ENCODE measurements at places on chromosomes 1 and 21.

- no peak for DNase-seq
These were observed 106.4 kb downstream of the CRB1 start for GRCh38 chr1:197374428-197374827.

GRCh38 chr1:29974316-29974724 lies 738.0 kb downstream of the PTPRU start:
- DNase-seq = no peak

DNA sequence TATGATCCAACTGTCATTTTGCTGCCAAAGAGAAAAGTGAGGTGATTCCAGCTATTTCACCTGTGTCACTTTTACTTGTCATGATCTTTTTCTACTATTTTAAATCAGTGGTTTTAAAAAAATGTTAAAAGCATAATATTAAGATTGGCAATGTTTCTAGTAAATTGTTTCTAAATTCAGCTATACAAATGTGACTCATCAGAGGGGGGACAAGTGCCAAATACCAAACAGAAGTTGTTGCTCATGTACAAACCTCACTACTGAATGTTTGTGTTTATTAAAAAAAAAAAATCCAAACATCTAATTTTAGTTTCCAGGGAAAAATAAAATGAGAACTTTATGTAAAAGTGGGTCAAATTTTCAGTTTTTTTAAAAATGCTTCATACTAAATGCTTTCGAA lies 346.2 kb upstream of the SNX7 start:
- DNase-seq = no peak

GRCh38 chr21:46171585-46171984 lies 12.7 kb downstream of the SPATC1L start:
- DNase-seq = no peak

GRCh38 chr1:245288796-245289195 lies 134.0 kb downstream of the KIF26B start:
- no peak for DNase-seq

Data from NCI-H1930 (cell line).